ENCODE measurements at places on chromosomes 11 and 22.

DNA sequence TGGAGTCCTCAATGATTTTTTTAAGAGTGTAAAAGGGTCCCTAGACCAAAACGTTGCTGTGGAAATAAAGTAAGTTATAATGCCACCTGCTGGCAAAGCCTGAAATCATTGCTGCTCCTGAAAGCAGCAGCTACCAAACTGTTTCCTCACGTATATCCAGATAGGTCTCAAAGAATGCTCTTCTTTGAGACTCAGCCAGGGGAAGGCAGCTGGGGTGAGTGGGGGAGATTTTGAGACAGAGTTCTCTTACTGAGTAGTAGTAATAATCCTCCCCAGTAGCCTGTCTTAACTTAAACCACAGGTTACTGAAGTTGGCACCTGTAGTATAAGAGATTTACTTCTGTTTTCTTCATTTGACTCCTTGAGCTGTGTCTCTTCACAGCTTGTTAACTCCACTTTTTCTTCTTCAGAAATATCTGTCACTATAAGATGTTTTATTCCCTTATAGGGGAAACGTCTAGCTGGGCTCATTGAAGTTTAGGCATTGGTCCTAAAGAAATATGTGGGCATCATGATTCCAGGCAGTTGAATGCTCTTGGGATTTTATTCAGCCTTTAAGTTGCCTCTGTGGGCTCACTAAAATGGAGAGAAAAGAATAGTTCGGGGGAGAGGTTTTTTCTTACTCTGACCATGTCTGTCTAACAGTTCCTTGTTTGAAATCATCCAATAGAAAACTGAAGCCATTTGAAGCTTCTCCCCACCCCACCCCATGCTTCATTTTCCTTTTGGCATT lies 77.9 kb downstream of the BTBD10 start:
- peak; percentile 59 for DNase-seq

DNA sequence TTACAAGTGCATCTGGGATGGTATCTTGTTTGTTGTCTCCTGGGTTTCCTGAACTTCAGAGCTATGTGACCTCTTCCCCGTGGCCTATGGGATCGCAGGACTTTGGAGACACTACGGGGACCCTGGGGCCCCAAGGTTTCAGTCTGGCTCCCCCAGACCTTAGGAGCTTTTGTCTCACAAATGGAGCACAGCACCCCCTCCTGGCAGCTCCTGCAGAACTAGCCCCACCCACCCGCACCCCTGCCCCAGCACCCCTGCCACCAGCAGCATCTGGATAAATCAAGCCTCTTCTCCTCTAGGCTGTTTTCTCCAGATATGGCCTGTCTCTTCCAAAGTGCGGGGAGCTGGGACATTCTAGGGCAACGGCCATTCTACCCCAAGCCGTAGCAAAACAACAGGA lies 10.4 kb downstream of the RCOR2 start:
- no peak for DNase-seq

GRCh38 chr11:102292933-102293332 lies 24.4 kb upstream of the BIRC3 start:
- DNase-seq: no peak

DNA sequence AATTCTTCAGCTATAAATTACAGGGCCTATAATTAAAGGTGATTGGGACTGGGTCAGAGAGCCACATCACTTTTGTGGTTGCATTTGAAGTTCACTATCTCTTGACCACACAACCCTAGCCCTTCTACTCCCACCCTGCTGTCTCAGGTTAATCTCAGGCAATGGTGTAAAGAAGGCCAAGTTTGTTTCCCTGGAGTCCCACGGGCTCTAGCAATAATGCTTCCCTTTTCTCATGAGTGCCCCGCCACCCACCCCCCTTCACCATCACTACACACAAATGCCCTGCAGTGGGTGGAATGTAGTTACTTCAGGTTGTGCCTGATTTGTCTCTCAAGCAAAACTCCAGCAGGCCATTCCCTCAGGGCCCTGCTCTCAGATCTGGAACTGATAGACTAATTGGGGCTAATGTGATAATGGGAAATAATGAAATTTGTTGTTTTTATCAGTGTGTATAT lies 1.8 kb upstream of the EHF start:
- no peak for DNase-seq

DNA sequence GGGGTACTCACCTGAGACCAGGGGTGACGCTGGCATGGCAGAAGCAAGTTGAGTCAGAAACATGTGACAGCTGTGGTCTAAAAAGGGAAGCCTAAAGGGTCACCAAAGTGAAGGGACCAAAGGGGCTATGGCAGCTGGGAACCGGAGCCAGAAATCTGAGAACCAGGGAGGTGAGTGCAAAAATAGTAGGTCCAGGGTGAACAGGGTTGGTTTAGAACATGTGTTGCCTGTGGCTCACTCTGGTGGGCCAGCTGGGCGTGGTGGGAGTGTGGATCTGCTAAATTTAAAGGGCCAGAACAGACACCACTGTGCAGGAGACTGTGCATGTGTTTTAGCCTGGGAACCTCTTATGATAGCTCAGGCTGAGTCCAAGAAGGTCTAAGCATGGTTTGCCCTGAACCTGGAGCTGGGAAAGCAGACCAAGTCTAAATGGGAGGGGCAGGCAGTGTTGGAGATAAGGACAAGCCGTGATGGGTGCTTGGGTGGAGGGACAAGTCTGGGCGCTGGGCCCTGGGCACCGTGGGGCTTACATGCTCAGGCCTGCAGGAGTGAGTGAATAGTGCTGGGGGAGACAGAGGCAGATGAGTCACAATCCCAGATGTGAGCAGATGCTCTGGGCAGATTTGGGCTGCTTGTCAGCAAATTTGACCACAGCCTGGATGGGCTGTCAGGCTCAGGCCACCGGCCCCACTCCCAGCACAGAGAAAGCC lies 41.4 kb upstream of the ZBED5 start:
- no peak for DNase-seq

GRCh38 chr22:31284281-31285155 lies 7.8 kb downstream of the PIK3IP1 start:
- no peak for DNase-seq

DNA sequence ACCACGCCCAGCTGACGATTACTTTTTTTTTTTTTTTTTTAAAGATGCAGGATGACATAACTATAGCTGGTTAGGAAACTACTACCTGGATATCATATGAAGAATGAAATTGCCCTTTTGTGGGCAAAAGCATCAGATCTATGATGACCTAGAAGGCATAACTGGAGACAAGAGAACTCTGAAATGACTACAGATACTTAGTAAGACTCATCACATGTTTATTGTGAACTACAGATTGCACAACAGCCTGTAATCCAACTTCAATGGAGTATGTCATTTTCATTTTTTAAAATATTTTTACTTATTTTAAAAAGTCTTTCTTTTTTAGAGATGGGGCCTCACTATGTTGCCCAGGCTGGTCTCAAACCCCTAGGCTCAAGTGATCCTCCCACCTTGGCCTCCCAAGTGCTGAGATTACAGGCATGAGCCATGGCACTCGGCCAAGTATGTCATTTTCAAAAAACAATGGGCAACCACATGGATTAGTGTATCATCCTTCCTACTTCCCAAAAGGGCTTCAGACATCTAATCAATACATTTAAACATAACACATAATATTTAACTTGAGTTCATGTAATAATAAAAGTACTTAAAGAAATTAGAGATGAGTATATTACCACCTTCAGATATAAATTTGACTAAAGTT lies 3.3 kb downstream of the MTMR2 start:
- no peak for DNase-seq

DNA sequence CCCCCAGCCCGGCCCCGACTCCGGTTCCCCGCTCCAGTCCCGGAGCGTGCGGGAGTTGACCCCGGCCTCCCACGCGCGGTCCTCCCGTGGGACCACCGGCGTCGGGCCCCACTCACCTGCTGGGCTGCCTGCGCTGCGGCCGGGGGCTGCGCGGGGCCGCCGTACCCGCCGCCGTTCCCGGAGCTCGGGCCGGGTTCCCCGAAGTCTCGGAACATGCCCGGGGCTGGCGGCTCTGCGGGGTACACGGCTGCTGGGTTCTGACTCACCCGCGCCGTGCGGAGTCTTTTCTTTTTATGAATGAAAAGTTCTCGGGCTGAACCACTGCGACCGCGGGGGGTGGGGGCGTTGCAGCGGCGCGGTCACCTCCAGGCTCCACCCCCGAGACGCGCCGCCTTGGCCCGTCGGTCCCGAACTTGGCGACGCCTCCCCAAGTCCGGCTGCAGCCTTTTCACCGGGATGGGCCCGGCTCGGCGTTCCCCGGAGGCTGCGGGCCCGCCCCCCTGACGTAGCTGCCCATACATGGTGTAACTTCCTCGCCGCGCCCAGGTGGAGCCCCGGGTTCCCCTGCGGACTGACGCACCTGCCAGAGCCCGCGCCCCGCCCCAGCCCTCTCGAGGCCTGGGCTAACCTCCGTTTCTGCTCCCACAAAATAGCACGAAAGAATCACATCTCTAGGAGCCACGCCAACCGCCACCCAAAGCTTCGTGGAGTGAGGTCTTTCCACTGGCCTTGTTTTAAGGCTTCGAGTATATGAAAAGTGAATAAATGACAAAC lies at the start of gene FOSL1:
TSS of gene FOSL1 (minus strand) at position 264 of the 774 bp plus-strand sequence. CDS start at position 215, 49 bp downstream.
- peak; percentile 34 for DNase-seq

- DNase-seq: no peak
Observed at GRCh38 chr11:120375076-120375475, 38.9 kb downstream of the ARHGEF12 start.

- DNase-seq: no peak
Observed at GRCh38 chr22:31639436-31640039, 22.5 kb downstream of the PISD start.

DNA sequence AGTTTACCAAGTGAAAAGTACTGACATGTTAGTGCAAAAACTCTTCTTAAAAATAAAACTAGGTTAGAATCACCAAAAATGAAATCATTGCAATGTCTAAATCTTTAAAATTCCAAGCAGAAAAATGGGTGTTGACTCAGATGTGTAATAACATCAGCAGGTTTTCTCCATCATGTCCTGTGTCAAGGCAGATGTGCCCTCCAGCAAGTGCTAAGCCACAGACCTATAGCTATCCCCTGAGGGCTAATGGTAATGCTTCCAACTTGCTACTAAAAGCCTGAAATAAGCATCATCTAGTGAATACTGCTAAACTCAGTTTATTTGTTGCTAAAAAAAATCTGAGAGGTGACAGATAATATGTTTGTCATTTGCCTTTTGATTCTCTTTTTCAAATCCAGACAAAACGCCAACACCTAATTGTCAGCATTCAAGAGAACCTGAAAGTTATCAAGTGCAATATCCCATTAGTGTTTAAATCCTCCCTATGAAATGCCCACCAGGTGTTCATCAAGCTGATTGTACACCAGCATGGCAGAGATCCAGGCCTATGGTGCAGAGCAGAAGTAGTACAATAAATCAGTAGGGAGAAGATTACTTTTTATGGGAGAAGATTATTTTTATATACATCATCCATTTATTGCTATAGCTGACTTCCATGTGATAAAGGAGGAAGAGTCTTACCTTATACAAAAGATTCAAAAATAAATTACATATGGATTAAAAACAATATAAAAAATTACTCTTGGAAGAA lies 55.1 kb upstream of the SYT9 start:
- DNase-seq: no peak

- DNase-seq: no peak
Observed at GRCh38 chr22:27761000-27761399, 40.6 kb downstream of the MN1 start.

DNA sequence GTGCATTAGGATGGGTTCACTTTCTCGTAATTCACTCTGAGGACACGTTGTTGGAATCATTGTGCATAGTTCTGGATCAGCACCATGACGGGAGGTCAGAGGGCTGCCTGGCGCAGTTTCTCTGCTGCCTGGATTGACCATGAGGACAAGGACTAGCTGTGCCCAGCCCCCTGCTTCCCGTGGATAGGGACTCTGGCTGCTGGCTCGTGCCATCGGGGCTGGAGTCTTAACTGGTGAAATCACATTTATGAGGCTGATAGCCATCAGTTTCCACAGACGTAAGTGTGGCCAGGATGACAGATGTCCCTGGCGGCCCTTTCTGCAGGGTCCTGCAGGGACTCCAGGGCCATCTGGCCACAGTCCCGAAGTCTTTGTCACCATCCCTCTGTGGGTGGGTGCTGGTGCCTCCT lies 24.1 kb upstream of the GRAMD4 start:
- no peak for DNase-seq

GRCh38 chr11:6927030-6927617 lies 898 bp downstream of the ZNF215 start:
- DNase-seq: no peak

DNA sequence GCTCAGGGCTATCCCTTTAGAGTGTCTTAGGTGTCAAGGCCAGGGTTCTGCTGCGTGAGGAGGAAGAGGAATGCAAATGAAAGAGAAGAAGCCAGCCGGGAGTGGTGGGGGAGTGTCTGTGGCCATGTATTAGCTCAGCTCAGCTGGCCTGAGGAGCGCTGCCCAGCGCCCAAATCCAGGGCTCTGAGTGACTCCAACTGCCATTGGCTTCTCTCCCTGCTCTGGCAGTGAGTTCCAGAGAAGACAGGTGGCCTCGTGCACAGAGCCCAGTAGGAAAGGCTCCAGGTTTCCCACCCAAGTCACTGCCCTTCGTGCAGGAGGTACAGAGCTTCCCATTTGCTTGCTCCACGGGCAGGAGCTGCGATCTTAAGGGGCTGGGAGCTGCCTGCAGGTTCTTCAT lies 302.0 kb downstream of the KIRREL3 start:
- peak; percentile 39 for DNase-seq

GRCh38 chr11:68924073-68924925 lies 20.6 kb downstream of the IGHMBP2 start:
- no peak for DNase-seq

GRCh38 chr22:28589102-28589750 lies 90.4 kb downstream of the TTC28 start:
- DNase-seq: no peak

DNA sequence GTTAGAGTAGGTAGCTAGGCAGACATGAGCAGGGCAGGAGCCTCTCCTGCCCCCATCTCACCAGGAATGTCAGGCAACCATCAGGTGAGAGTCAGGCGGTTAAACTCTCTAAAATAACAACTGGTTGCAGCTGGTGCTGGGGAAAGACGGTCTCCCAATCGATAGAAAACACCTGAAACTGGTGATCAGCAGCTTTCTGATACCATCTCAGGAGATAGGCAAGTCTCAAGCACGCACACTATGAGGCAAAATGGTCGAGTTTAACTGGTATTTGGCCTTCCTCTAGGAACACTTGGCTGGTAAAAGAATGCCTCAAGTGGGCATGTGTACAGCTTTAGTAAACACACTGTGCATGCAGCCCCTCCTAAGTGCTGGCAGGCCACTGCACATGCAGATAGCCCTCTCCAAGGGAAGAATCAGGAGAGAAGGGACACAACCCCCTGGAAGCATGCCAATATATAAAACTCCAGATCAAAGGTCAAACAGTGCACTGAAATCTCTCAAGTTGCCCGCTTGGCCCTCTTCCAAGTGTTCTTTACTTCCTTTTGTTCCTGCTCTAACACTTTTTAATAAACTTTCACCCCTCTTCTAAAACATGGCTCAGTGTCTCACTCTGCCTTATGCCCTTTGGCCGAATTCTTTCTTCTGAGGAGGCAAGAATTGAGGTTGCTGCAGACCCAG lies 88.7 kb downstream of the USP35 start:
- peak; percentile 81 for DNase-seq

- DNase-seq: no peak
Observed at GRCh38 chr22:49747716-49748115, 80.0 kb downstream of the BRD1 start.

DNA sequence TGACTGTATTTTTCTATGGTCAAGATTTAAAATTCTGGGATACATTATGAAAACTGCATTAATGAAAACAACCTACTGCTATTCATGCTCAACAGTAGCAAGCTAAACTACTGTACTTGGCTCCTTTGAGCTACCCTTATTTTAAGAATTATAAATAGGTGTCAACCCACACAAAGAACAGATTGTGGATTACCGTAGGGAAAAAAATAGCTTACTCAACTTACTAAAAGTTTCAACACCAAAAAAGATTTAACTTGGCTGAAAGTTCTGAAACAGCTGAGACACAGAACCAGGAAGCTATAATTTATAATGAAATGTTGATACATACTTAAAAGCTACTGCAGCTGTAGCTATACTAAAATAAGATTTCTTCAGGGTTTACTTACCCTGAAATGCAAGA lies 10.1 kb downstream of the LIN7C start:
- DNase-seq: no peak

All from NCI-H2227 treated with DMSO at 0.1 percent for 48 hours (cell line).